C1 segment of cervical spinal cord (tissue), 14 donors: ENCODE measurements at places on chromosomes 11 and 22.

GRCh38 chr11:69391192-69392103, 90.0 kb upstream of the LINC01488 start:
- DNase-seq, result no peak

GRCh38 chr22:36982136-36982535, 37.1 kb downstream of the TST start:
- no peak for DNase-seq

GRCh38 chr11:58866788-58867187, 22.3 kb upstream of the GLYATL2 start:
- DNase-seq, result no peak

DNA sequence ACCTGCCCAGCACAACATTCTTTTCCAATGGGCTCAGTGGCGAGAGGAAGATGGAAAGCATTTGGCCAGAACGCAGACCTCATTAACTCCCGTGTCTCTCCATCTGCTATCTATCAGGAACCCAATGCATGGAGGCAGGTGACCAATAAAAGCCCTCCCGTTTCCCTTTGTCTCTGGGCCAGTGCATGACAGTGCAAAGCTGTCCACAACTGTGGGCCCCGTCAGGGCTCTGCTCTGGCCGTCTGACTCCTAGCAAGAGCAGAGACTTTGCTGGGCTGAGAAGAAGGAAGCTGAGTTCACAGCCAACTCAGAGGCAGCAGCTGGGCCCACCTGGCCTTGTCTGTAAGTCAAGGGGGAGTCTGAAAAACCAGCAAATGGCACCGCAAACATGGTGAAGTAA, 177.8 kb downstream of the TENM4 start:
- DNase-seq, result no peak

- DNase-seq, result no peak
Observed at GRCh38 chr11:61021661-61022212, 50.3 kb downstream of the CD6 start.

DNA sequence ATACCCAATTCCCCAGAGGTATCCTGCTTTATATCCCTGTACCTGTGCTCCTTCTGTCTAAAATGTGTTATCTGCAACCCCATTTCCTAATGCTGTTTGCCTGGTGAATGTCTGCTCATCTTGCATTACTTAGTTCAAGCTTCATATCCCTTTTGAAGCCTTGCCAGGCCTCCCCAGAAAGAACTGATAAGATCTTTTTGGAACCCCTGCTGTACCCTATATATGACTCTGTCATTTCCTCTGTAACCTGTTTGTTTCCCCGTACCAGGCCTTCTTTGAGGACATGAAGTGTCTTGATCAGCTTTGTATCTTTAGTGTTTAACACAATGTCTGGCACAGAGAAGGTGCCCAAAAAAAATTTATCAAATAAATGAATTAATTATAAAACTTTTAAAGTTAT, 77.6 kb downstream of the LIF start:
- DNase-seq, result no peak

GRCh38 chr11:117621226-117621625, 175.8 kb downstream of the DSCAML1 start:
- DNase-seq, result no peak

GRCh38 chr11:90747057-90747456, 524.2 kb upstream of the CHORDC1 start:
- DNase-seq, result no peak

DNA sequence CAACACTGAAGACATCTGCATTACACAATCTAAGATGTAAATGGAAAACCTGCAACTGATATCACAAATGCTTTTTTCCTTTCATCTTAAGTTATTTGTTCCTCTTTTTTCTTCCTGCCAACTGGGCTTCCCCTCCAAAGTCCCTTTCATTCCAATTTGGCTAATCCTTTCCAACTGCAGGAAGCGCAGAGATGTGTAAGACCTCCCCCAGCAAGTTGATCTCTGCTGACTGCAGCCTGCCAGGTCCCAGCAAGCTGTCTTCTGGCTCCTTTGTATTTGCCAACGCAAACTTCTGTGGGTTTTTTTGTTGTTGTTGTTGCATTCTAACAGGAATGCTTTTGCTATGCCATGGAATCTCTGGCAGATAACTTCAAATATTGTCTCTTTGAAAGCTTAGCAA, 38.5 kb upstream of the LRRC4C start:
- DNase-seq, result no peak

DNA sequence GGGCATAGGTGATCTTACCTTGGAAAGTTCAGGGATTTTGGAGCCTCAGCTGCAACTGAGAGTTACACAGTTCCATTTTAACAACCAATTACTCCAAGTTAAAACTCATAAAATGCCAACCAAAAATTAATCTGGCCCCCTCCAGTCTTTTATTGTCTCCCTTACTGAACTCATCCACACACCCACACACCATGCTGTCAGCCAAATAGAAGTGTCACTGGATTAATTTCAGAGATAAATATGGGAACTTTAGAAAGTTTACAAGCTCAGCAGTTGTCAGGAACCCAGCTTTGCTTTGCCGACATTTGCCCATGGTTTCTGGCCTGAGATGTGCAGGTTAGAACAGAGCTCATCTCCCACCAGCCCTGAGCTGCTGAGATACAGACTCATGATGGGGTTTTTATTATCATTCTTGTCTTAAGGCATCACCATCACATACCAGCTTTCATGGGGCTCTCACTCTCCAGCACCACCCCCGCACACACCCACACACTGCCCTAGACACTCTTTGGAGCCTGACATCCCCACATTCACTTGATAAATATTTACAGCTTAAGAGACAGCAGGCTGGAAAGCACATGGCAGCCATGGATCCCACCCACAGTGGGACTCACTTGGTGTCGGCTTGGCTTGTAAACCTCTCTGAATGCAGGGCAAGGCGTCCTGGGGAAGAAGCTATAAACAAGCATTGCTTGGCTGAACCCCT, 23.7 kb upstream of the CTR9 start:
- DNase-seq, result no peak

DNA sequence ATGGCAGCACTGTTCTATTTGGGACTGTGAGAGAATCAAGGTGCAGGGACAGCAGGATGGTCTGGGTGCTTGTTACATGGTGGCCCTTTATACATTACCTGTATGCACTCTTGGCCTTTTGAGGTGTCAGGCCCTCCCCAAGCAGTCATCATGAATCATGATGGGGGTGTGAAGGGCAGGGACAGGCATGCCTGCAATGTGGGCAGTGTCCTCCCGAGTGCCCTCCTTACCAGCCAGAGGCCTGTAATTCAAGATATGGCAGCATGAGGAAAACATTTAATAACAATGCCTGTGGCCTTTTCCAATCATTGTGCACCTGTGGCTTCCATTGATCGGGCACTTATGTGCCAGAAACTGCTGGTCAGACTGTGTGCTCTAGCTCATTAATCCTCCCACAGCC, 25.5 kb upstream of the CYP2D6 start:
- no peak for DNase-seq

- DNase-seq, result no peak
Observed at GRCh38 chr11:73259406-73260126, 12.6 kb upstream of the P2RY6 start.

DNA sequence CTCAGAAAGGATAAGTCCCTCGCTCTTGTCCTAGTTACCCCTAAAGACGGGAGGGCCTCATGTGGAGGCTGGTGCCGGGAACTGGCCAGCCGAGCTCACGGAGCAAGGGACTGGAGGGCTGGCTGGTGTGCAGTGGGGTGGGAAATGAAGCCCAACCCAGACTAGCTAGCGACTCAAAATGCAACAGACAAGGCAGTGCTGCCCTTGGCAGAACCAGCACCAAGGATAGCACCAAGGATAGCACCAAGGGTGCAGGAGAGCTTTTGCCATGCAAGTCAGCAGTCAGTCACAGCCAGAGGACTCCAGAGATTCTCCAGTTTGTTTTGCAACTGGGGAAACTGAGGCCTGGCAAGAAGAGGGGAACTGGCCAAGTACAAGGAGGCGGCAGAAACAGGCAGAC, 6.5 kb upstream of the BATF2 start:
- DNase-seq, result no peak

- DNase-seq, result no peak
Observed at GRCh38 chr11:30488304-30488998, 97.7 kb downstream of the MPPED2 start.

DNA sequence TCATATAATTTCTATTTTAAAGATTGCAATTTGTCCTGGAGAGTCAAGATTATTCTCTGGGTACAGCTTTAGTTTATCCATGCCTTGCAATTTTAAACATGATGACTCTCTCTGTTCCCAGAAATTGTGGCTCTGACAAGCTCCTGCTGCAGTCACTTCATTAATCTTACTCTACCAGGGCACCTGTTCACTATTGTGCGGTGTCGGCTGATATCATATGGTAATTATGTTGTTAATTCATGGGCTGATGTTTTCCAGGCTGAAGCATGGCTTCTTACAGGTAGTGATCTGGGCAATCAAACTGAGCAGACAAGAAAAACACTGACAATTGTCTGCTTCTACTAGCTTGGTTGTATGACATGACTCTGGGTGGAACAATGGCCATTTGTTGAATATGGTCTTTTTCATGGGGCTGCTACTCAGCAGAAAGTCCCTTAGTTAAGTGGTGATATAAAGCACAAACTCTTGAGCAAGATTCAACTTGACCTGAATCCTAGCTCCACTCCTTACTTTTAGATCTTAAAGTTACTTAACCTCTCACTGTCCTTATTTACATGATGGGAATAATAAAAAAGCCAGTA, 230.7 kb downstream of the FAT3 start:
- DNase-seq, result no peak

GRCh38 chr11:34953955-34954354, 37.5 kb downstream of the PDHX start:
- no peak for DNase-seq

GRCh38 chr11:12185914-12186313, 75.5 kb downstream of the MICAL2 start:
- DNase-seq, result no peak

DNA sequence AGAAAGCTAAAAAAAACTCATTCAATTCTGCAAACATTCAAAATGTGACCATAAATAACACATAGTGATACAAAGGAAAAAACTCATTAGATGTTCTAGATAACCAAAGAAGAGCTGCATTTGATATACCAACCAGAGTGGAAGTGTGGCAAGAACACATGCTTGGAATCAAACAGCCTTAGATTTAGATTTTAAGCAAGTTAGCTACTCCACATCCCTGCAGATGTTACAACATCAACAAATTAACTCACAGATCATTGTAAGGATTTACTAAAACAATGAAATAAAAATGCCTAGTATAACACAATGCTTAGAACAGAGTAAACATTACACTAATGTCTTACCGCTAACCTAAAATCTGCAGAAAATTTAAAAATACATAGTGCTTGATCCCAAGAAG, 114.0 kb upstream of the AKIP1 start:
- no peak for DNase-seq

DNA sequence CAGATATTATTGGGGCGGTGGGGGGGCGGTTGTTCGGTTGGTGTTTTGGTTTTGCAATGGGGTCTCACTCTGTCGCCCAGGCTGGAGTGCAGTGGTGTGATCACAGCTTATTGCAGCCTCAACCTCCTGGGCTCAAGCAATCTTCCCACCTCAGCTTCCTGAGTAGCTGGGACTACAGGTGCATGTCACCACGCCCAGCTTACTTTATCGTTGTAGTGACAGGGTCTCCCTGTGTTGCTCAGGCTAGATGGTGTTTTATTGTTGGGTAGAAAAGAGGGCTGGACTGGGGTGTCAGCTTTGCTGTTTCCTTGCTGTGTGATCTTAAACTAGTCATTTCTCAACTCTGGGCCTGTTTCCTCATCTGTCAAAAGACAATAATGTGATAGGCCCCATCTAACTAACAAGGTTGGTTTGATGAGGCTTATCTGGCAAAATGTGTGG, 17.5 kb upstream of the MYH9 start:
- no peak for DNase-seq

DNA sequence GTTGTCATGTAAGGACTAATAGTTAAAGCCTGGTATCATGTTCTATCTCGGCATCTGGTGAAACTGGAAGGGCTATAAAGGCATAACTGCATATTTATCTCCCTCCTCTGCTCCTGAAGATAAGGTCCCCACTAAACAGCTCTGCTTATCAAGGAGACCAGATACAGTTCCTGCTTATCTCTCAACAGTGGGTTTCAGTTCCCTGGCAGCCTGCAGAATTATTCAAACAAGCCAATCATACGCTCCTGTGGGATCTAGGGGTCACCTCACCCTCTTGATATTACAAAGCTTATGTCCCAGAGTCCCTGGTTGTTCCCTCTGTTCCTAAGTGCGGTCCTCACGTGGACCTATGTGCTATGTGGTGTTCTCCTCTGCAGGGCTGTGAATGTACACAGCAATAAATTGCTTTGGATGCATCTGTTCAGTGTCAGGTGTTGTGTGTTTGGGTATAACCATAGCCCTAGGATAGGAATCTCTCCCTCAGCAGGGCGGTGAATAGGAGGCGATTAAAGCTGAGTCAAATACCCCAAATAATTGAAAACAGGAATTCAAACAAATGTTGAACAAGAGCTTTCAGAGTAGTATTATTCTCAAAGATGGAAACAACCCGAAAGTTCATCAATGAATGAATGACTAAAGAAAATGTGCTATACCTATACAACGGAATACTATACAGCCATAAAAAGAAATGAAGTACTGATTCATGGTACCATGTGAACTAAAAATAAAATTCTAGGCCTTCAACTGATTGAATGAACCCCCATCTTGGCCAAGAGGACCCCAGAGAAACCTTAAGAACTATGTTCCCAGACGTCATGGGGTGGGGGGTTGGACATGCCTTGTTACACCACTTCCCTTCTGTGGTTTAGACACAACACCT, 3.1 kb upstream of the OOSP4A start:
- no peak for DNase-seq

GRCh38 chr22:23230348-23231068, 50.2 kb downstream of the BCR start:
- DNase-seq, result no peak

DNA sequence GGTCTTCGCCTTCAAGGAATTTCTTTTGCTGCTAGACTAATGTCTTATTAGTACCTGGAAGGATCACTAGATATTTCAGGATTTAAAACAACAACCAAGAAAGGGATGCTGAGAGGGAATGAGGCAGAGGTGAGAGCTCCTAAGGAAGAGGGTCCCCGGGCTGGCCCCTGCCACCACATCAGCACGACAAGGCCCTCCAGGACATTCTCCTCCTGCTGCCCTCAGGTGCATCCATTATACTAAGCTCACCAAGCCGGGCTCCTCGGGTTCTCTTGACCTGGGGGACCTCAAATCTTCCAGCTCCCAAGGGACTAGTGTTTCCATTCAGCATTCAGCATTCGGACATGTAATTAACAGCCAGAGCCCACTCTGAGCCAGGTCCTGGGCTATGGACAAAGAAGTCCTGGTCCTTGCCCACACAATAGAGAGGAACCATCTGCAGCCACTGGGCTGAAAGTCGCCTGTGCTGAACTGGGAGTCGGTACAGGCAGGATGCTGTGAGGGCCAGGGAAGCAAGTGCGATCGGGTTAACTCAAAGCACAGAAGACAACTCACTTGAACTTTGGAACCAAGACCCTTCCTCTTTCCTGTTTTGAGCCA, 29.4 kb upstream of the OAF start:
- no peak for DNase-seq

DNA sequence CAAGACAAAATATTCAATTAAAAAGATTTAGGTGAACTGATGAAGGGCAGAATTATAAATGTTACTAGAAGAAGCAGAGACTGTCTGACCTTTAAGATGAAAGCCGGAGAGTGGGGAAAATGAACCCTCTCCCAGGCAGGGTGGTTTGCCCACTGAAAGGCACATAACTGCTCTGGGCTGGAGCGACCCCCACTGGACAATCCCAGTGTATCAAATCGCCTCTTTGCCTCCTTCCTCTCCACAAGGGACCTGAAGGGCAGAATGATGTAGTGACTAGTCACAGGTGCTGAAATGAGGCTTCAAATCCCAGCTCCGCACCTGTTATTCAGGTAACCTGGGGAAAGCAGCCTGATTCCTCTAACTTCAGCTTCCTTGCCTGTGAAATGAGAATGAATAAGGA, 69.0 kb downstream of the EFCAB6 start:
- no peak for DNase-seq
